Mammary epithelial cell (primary cell): ENCODE measurements at places on chromosomes 1 and 21.
A peak's percentile ranks its signal among the peaks of the same experiment; 100 is the strongest.

DNA sequence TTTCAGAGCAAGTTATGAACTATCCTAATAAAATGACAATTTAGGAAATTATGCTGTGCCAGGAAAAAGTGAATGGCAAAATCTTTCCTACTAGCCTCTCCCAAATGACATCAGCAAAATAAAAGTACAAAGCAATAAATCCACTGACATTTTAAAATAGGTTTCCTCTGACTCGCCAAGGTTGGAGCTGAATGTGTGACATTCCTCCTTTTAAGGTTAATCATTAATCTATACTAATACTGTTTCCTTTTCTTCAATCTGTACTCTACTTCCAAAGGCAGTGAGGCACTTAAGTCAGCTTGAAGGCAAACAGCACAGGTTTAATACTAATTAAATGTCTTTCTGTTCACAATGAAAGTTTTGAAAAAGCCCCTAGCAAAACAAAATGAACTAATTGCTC, 15.7 kb downstream of the RNF19B start:
- DNase-seq = no peak

GRCh38 chr1:150259217-150259616, 1.6 kb downstream of the CA14 start:
- no peak for DNase-seq

DNA sequence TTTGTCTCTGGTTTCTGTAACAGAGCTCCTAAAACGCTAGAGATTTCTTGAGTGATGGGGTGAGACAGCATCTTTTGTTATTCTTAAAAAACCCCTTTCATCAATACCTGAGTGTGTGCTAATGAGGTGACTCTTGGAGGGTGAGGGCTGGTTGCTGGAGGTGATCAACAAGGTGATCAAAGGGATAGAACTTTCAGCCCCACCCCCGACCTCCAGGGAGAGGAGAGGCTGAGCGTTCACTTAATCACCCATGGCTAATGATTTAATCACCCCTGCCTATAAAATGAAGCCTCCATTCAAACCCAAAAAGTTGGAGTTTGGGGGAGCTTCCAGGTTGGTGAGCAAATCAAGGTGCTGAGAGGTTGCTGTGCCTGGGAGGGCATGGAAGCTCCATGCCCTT, 175.4 kb downstream of the SLC35F3 start:
- no peak for DNase-seq

DNA sequence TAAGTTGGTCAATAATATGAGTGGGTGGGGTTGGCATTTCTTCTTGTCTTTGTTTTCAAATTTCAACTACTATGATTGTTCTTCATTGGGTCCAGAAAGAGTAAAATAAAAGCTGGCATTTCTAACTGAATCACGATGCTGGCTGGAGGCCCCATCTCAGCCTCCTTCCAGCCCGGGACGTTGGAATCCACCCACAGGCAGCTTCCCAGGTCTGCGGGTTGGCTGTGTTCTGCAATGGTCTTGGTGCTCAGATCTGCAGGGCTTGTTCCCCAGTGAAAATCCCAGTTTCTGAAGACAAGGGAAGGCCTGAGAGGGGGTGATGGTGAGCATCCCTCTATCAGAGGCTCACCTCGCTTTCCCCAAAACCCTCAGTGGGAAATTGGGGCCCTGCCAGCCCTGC, 54.7 kb upstream of the ARHGEF16 start:
- no peak for DNase-seq

DNA sequence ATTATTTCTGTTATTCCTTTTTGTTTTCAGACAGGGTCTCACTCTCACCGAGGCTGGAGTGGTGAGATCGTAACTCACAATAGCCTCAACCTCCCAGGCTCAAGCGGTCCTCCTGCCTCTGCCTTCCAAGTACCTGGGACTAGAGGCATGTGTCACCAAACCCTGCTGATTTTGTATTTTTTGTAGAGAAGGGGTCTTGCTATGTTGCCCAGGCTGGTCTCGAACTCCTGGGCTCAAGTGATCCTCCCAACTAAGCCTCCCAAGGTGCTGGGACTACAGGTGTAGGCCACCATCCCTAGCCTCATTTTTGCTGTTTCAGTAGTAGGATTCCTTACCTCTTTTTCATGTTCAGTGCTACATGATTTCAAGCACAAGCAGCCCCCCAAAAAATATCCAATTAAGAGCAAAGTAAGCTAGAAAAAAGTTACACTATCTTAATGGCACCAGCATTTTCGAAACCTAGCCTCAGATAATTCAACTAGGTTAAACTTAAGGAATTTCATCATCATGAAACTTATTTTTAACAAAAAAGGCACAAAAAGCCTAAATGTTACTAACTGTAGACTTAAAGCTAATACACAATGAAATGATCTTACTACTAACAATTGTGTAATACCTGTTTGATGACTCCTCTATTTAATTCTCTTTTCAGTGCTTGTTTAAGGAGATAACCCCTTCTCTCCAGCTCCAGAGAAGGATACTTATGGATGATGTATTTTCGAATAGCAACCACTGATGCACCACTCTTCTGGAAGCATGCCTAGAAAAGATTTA, 16.6 kb downstream of the HP1BP3 start:
- DNase-seq = no peak

DNA sequence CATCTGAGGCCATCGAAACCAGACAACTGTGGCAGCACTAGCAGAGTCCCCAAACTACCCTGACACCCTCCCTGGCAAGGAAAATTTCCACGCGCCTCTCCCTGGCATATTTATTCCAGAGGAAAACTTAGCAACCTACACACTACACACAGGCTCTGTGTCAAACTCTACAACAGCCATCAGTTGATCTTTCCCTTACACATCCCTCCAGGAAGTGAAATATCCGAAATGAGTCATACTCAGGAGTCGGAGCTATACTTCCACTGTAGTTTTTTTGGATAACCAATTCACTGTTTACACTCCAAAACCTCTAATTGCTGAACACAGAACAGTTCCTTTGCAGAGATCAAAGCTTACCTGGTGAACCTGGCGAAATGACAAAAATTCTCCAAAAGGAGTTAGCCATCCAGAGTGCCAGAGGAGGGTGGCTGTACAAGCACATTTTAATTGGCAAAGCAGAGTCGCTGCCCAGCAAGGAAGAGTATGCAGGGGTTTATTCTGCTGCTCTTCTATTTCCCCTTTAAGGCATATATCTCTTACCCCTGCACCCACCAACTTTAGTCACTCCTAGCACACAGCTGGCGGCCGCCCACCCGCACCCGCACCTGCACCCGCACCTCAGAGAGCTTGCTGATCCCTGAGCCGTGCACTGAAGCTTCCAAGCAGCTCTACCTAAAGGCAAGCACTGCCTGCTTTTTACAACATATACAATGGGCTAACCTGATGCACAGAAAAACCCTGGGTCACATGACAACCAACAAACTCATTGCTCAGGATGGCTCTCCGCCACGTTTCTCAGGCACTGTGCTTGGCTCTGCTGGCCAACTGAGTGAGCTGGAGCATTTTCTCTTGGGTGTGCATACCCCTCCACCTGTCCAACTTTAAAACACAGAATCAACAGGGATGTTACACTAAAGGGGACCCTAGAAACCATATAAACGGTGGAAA, 54.9 kb downstream of the CAPZB start:
- DNase-seq = peak; percentile 59

DNA sequence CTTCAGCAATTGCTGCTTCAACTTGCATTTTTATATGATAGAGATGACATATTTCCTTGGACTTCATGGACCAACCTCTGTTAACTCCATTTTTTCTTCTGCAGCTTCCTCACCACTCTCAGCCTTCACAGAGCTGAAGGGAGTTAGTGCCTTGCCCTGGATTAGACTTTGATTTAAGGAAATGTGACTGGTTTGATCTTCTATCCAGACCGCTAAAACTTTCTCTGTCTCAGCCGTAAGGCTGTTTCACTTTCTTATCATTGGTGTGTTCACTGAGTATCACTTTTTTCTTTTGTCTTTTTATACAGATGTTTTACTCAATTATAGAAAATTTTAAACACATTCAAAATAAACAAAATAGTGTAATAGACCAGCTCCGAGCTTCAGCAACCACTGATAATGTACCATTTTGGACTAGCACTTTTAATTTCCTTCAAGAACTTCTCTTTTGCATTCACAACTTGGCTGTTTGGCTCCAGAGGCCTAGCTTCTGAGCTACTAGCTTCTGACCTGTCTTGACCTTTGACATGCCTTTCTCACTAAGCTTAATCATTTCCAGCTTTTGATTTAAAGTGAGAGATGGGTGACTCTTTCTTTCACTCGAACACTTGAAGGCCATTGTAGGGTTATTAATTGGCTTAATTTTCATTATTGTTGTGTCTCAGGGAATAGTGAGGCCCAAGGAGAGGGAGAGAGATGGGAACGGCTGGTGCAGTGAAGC, 9.3 kb downstream of the NEK7 start:
- no peak for DNase-seq
